Activated naive CD4-positive, alpha-beta T cell treated with anti-CD3 and anti-CD28 coated beads, Interleukin-2, amount 50 U/mL, for 16 hours (primary cell): ENCODE measurements at places on chromosomes 5 and 9.

- no peak for DNase-seq
Observed at GRCh38 chr9:76571288-76571687, 112.3 kb downstream of the GCNT1 start.

DNA sequence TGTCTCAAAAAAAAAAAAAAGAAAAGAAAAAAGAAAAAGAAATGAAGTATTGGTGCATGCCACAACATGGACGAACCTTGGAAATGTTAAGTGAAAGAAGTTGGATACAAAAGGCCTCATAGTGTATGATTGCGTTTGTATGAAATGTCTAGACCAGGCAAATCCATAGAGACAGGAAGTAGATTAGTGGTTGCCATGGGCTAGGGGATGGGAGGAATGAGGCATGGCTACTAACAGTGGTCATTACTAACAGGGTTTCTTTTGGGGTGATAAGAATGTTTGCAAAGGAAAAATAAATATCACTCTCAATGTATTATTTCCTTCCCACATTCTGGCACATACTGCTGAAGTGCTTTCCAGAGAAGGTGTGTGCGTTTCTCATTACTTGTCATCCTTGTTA lies 44.1 kb downstream of the UGCG start:
- no peak for DNase-seq

DNA sequence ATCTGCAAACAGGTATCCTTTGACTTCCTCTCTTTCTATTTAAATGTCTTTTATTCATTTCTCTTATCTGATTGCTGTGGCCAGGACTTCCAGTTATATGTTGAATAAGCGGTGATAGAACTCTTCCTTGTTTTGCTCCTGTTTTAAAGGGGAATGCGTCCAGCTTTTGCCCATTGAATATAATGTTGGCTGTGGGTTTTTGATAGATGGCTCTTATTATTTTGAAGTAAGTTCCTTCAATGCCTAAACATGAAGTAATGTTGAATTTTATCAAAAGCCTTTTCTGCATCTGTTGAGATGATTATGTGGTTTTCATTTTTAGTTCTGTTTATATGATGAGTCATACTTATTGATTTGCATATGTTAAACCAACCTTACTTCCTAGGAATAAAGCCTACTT lies 300.5 kb upstream of the CTNND2 start:
- DNase-seq: no peak

DNA sequence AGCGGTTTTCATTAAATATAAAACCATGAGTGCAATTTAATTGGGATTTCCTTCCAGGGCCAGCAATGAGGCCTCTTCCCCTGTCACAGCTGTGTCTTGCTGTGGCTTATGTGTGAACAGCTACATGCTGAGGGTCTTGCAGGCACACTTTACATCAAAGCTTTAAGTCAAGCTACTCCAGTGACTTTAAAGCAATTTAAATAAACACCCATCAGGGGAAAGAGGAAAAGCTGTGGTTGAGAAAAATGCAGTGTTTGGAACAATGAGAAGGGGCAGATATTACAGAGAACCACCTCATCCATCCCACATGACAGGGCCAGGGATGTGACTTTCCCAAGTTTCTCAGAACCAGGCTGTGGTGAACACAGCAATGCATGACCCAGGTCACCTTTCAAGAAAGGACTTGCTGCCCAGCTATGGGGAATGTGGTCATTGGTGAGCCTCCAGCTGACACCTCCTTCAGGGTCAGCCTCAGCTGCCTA lies 115.9 kb upstream of the LPAR1 start:
- DNase-seq: no peak

GRCh38 chr5:72749362-72749997 lies 67.0 kb upstream of the TNPO1 start:
- no peak for DNase-seq

GRCh38 chr5:93425096-93425495 lies 155.9 kb downstream of the NR2F1-AS1 start:
- DNase-seq: no peak

DNA sequence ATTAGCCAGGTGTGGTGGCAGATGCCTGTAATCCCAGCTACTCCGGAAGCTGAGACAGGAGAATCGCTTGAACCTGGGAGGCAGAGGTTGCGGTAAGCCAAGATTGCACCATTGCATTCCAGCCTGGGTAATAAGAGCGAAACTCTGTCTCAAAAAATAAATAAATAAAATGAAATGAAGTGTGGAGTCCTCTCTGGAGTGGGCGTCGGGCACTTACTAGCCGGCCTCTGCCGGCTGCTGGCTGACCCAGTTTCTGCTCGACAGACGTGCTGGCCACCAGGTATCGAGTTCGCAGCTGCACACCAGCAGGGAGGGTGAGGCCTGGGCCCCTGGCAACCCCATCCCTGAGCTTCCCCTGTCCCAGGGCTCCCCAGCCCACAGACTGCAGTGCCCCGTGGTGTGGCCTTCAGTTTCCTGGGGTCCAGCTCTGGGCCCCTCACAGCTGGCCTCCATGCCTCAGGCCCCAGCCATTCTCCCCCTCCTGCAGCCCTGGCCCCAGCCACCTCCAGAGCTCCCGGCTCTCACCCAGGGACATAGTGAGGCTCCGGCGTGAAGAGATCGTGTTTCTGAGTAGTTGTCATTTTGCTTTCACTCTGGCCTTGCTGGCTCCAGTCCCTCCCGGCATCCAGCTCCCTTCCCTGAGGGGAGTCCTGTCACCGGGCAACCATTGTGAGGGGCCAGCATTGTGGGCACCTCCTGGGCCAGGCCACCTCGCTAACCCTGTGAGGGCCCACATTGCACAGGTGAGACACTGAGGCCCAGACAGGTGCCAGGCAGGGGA lies 3.8 kb upstream of the STPG3 start:
- DNase-seq: no peak

DNA sequence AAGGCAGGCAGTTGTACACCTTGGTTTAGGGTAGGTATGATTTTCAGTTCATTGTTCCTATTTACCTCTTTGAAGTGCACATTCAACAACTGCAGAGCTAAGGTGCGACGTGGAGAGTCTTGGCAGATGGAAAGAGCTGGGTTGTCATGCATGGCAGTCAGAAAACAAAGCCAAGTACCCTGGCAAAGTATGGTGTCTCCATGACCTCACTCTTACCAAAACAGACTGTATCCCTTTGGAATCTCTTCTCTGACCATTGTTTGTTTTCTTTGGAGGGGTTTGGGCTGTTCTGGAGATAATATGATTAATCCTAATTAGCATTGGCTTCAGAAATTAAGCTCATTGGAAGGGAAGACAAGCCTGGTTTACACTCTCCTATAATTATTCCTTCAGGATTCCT lies 665.7 kb downstream of the DNAH5 start:
- DNase-seq: no peak
